H1 (cell line): ENCODE measurements at places on chromosomes 2 and 18. TPM values are rescaled to one million over a fixed set of nuclear protein-coding genes. Genes with fewer than 3 reads are reported as not detected.

IKZF2 gene
- 4.4 and 5.8 TPM in 2 replicates for total RNA-seq

CD207 gene
- not detected in 2 replicates for total RNA-seq

NTSR2 gene
- not detected in 2 replicates for total RNA-seq

DNA sequence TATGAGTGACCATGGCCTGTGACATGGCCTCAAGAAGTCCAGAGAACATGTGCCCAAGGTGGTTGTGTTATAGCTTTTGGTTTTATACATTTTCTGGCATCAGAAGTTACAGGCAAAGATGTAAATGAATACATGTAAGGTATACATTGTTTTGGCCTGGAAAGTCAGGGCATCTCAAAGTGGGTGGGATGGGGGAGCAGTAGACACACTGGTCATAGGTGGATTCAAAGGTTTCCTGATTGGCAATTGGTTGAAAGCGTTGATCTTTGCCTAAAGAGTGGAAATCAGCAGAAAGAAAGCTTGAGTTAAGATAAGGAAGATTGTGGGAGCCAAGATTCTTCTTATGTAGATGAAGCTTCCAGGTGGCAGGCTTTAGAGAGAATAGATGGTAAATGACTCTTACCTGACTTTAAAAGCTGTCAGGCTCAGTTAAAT is 62.1 kb upstream of the DYNAP start:
- no peak for DNase-seq

- no peak for DNase-seq
These were observed 129.0 kb downstream of the NCK2 start for GRCh38 chr2:105873721-105874120.

DNA sequence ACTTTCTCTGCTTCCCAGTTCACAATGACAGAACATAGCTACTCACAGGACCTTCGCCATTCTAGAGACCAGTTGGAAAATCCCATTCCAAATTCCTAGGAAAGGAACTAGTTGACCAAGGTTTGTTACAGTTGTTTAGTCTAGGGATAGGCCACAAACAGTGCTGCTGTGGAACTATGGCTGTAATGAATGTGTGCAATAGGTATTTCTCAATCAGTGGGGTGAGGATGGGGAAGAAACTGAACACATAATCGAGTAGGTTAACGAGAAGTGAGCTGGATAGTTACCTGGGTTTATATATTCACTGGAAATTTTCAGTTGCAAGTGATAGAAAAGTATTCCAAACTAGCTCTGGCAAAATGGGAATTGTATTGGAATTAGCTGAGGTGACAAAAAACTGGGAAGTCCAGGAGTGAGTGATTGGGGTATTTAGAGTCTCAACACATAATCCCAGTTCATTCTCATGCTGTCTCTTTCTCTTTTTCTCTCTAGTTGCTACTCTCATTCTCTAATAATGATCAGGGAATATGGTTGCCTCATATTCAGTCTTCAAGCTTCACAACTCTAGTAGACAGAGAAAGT is 18.2 kb upstream of the HMSD start:
- no peak for DNase-seq

DNA sequence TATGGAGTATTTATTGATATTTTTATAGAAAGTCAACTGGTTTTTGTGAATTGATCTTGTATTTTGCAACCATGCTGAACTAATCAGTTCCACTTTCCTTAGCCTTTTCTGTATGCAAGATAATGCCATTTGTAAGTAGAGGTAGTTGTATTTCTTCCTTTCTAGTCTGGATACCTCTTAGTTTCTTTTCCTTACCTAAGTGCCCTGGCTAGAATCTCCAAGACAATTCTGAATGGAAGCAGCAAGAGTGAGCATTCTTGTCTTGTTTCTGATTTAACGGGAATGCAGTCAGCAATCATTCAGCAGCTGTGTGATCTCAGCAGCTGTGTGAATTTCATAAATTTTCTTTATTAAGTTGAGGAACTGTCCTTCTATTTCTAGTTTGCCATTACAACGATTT is 73.4 kb downstream of the NRXN1 start:
- DNase-seq, result no peak

DNA sequence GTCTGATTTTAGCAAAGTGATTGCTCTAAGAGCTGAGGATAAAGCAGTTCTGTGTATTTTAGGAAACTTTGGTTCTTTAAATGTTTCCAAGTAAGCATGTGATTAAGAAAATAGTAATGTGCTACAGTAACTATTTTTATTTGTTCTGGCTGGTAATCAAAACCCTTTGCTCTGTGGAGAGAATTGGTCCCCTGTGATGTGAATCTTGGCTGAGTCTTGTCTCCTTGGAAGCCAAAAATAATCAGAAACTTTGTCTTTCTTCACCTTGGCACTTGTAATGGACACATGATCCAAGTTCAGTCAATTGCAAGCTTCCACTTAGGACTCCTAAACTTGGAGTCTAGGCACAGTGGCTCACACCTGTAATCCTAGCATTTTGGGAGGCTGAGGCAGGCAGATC is 422.7 kb upstream of the CDH20 start:
- no peak for DNase-seq

GRCh38 chr2:64485961-64486360 is 32.0 kb downstream of the LGALSL start:
- DNase-seq, result no peak

- DNase-seq, result no peak
These were observed 1029.1 kb upstream of the KLHL29 start for GRCh38 chr2:22355816-22356433.

DNA sequence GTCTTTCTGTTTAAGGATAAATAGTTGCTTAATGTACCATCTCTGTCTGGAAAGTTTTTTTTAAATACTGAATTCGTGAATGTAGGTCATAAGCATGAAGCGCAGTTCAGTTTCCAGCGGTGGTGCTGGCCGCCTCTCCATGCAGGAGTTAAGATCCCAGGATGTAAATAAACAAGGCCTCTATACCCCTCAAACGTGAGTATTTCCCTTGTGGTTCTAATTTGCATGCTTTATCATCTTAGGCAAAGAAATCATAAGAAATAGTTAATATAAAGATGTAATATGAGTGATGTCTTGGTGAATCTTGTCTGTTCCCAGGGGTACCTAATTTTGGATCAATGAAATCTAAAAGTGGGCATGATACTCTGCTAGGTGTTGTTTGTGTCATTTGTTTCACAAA is 1.5 kb downstream of the NDC80 start:
- no peak for DNase-seq

DNA sequence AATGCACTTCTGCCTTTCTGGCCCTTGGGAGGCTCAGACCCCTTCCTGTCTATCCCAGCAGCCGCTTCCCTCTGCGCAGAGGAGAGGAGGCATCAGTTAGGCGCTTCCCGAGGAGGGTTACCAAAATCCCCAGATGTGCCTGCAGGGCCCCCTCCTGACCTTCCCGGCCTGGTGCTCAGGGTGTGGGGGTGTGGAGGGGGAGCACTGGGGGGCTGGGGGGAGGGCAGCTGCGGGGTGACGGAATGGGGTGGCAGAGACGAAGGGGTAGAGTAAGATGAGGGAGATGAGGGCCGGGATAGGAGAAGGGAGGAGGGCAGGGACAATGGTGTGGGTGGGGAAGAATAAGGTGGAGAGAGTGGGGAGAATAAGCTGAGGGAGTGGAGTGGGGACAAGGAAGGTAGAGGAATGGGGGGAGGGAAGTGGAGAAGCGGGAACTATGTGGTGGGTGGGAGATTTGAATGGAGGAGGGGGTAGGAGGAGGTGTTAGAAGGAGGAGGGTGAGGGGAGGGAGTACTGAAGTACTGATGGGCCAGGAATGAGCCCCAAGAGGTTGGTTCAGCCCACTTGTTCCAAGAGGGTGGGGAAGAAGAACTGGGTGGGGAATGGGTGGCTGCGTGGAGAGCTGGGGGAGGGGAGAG is 6.5 kb upstream of the ZAP70 start:
- DNase-seq, result no peak

- no peak for DNase-seq
These were observed 2.4 kb downstream of the MYL12B start for GRCh38 chr18:3264362-3264761.

SEMA4F gene
- 3.1 and 3.4 TPM in 2 replicates for total RNA-seq

DNA sequence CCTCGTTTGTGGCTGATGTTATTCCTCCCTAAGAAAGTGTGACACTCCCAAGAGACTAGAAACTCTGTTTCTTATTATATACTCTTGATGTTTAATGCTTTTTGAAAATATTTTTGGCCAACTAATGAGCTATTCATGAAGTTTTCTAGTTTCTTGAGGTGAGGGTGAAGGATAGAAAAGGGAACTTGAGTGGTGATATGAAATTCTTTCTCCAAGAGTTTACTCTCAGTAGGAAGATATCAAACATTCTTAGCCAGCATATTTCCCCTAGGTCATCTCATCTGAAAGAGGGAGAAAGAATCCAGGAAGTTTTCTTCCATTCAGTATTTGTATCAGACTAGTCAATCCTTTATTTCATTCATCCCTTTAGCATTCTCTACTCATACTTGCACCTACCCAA is 95.7 kb downstream of the MAP3K20 start:
- no peak for DNase-seq
